ENCODE measurements at places on chromosomes 13 and 19.
A peak's percentile ranks its signal among the peaks of the same experiment; 100 is the strongest.

DNA sequence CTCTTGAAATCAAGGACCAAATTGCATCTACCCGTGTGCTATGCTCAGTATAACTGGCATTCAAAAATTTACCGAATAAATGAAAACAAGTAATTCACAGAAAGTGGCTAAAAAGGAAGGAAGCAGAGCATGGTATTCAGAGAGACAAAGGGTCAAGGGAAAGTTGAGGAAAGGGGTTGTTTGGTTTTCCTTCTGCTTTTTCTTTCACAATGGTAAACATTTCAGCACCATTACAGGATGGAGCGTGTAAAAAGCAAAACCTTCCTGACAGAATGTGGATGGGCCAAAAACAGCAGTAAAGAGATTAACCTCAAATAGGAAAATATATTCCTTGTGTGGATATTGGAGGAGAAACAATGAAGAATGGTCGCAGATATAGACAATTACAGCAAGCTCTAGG is 14.8 kb downstream of the DIAPH3 start:
- DNase-seq: no peak

- DNase-seq: no peak
These were observed 12.0 kb upstream of the CRTC1 start for GRCh38 chr19:18671303-18672043.

DNA sequence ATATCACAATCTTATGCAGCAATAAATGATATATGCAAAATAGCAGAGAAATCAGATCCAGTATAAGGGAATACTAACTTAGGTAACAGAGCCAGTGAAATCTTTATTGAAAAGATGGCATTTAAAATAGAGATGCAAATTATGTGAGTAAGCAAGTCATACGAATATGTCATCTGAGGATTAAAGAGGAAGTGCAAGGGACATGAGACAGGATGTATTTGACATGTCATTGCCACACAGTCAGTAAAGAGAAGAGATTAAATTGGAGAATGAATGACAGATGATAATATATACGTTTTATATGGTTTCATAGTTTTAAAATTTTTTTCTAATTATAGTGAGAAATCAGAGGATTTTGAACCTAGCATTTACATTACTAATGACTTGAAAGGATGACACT is 426.4 kb downstream of the SLITRK5 start:
- DNase-seq: no peak

- DNase-seq: no peak
These were observed 1.4 kb upstream of the TMPRSS9 start for GRCh38 chr19:2358548-2359173.

GRCh38 chr13:43360171-43360570 is 336.8 kb downstream of the DNAJC15 start:
- no peak for DNase-seq

- peak; percentile 72 for DNase-seq
These were observed 977 bp downstream of the IRGQ start for GRCh38 chr19:43594710-43595604.

DNA sequence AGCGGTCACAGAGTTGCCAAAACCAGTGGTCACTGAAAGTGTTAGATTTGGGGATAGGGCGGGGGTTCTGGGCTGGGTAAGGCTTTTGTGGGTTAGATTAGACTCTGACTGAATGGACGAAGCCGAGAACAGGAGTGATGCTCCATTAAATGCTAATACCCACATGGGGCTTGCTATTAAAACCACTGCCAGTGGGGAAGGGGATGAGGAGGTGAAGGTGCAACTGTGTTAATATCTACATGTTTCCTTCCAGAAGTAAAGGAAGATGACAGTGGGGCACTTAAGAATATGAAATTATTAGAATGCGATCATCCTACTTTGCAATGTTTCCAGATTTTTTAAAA is 573 bp upstream of the ZNF614 start:
- DNase-seq: no peak

- DNase-seq: no peak
These were observed 18.3 kb downstream of the ATP4B start for GRCh38 chr13:113639616-113640262.

- DNase-seq: no peak
These were observed 2494.2 kb upstream of the PCDH20 start for GRCh38 chr13:63909726-63910375.

GRCh38 chr13:71625694-71626093 is 241.3 kb downstream of the DACH1 start:
- no peak for DNase-seq

GRCh38 chr13:58434943-58435342 is 803.4 kb downstream of the PCDH17 start:
- DNase-seq: no peak

DNA sequence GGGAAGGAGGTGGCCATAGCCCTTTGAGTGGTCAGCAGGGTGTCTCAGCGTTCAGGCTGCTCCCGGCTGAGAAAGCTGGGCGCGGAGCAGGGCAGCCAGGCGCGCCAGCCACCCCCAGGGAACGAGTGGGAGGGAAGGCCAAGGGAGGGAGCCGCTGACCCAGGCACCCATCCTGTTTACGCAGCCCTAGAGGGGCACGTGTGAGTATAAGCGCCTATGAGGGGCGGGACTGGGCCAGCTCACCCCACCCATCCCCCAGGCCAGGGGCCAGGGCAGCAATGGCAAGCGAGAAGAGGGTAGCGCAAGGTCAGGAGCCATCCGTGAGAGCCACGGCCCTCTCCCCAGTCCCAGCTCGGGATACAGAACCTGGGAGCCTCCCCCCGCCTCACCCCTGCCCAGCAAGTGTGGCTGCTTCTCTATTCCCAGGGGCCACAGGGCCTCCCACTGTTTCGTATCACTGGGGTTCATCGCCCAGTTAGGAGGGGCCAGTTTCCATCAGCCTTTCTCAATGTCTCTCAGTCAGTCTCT is 897 bp upstream of the DMKN start:
- no peak for DNase-seq

- DNase-seq: no peak
These were observed 600 bp upstream of the HMGB1 start for GRCh38 chr13:30466358-30466714.

GRCh38 chr19:20039203-20039723 is at the start of gene ZNF682:
Gene ZNF682, minus strand, starts transcription at chr19:20039505. Its CDS starts 160 bp downstream, at chr19:20039345.
- peak; percentile 98 for DNase-seq

DNA sequence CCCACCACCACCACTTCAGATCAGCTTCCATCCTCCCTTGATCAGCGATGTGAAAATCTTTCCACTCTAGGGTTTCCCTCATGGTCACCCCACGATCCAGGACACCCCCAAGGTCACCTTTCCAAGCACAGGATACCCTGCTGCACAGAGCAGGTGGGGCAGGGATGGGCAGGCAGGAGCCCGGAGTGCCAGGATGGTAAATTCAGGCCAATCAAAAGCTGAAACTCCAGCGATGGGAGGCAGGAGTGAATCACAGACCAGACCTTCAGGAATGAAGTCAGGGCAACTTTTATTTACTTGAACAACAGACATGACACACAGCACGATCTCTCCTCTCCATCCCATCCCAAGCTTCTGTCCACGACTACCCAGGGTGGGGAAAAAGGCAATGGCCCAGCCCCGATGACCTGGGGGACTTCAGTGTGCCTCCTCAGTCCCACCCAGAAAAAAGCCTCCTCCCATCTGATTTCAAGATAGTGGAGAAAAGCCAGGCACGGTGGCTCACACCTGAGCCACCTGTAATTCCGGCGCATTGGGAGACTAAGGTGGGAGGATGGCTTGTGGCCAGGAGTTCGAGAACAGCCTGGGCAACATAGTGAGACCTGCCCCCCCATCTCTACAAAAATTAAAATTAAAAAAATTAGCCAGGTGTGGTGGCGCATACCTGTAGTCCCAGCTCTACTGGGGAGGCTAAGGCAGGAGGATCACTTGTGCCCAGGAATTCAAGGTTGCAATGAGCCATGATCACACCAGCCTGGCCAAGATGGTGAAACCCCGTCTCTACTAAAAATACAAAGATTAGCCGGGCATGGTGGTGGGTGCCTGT is 39.2 kb downstream of the ZSWIM4 start:
- no peak for DNase-seq

- peak; percentile 9 for DNase-seq
These were observed 74.1 kb upstream of the UQCRFS1 start for GRCh38 chr19:29287061-29287460.

GRCh38 chr19:31160336-31160926 is 188.8 kb downstream of the TSHZ3 start:
- DNase-seq: no peak

Measured in lung (tissue), 17 donors.